ENCODE measurements at places on chromosomes 11 and 22.

- DNase-seq: no peak
Measured at GRCh38 chr11:24683583-24683982, 186.7 kb downstream of the LUZP2 start.

GRCh38 chr22:46538814-46539160 is 1.4 kb upstream of the CELSR1 start:
- DNase-seq: no peak

GRCh38 chr22:46547883-46548244 is 10.4 kb upstream of the CELSR1 start:
- peak; percentile 85 for DNase-seq

DNA sequence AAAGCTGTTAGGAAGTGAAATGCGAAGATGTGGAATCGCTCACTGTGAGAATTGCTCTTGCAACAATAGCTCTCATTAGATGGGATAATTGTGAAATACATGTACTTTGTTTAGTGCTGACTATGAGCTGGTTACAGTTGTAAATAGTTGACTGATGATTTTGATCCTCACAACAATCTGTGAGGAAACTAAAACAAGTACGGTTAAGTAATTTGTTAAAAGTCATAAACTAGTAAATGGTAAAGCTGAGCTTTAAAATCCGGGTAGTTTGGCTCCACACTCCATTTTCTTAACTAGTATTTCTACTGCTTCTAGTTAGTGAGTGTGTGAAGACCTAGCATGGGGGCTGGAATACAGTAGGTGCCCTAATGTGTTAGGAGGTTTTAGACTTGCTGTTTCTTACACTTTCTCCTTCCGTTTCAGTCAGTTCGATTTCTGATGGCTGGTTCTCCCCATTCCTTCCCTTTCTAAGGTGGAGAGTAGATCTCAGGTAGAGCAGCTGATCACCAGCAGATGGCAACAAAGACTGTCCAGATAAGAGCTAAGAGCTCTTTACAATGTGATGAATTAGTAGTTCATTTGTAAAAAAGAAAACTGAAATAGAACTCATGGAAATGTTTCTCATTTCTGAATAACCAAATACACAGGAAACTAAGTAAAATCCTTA is 16.3 kb upstream of the CYP2R1 start:
- peak; percentile 41 for DNase-seq

DNA sequence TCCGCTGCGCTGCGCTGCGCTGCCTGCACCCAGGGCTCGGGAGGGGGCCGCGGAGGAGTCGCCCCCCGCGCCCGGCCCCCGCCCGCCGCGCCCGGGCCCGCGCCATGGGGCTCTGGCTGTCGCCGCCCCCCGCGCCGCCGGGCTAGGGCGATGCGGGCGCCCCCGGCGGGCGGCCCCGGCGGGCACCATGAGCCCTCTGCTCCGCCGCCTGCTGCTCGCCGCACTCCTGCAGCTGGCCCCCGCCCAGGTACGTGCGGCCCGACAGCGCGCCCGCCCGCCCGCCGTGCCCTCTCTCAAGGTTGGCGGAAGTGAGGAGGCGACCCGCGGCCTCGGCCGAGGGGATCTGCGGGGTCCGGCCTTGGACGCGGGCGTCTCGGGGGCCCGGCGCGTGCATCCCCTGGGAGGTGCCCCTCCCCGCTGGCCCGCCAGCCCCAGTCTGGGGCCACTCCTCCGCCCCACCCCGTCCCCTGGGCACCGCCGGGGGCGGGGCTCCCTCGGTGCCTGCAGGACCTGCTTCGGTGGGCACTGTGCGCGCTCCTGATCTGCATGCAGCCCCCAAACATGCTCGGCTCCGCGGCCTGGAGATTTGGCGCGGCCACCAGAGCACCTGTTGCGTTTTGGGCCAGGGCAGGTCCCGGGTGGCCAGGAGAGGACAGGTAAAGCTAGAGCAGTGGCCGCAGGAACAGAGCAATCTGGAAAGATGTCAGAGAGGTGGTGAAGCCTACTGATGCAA is 429 bp downstream of the VEGFB start:
- DNase-seq: peak; percentile 74

DNA sequence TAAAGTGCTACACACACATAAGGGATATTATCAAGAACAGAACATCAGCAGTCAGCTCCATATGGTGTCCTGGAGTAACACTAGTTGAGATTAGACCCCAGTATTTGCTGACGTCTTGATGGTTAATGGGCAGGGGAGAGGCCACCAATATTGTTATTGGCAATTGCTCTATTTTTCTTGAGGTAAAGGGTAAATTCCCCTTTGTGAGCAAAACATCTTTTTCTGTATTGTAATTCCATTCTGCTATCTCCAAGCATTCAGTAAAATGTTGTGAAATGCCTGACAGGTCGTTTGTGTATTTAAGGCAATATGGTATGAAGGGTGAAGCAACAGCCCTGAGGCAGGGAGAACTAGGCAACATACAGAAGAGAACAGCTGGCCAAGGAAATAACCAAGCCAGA is 21.9 kb downstream of the PC start:
- DNase-seq: no peak
